ENCODE measurements at places on chromosomes 1 and 21. TPM values are rescaled to one million over a fixed set of nuclear protein-coding genes. Genes with fewer than 3 reads are reported as not detected.

Gene TMPRSS3
- 0.17 TPM for total RNA-seq

Gene AGMAT
- total RNA-seq, result 5.6 TPM

Gene FMN2
- total RNA-seq, result not detected

Gene MATN1
- not detected for total RNA-seq

DNA sequence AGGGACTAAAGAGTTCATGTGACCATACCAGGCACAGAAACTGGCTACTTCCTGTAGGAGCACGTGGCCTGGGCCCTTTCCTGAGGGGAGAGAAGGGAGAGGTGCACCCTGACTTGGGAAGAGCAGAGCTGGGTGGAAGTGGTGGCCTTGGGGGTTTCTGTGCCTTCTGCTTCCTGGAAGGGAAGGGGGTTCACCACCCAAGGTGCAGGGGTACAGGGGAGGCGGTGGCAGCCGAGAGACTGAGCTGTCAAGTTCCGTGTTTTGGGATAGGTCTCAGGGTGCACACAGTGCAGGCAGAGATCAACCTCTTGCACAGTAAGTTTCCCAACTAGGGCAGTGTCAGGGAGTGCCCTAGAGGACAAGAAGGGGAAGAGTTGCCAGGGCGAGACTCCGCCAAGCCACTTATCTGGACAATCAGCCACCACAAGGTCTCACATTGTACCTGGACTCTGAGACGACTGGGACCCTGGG lies 10.1 kb downstream of the HECTD3 start:
- no peak for DNase-seq

DNA sequence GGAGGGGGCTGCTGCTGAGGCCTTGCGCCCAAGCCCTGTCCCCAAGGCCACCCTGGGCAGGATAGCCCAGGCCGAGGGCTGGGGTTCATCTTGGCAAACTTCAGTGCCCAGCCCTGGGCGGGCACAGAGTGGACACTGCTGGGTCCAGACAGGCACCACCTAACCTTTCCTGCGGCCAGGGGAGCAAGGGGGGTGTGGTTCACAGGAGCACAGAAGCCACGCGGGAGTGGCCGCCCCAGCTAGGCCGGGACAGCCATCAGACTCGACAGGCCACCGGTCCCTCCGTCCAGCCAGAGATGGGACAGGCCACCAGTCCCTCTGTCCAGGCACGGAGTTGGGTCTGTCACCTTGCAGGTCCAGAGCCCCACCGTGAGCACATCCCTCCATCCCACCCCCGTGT lies 28.9 kb downstream of the ARHGEF16 start:
- DNase-seq, result no peak

DNA sequence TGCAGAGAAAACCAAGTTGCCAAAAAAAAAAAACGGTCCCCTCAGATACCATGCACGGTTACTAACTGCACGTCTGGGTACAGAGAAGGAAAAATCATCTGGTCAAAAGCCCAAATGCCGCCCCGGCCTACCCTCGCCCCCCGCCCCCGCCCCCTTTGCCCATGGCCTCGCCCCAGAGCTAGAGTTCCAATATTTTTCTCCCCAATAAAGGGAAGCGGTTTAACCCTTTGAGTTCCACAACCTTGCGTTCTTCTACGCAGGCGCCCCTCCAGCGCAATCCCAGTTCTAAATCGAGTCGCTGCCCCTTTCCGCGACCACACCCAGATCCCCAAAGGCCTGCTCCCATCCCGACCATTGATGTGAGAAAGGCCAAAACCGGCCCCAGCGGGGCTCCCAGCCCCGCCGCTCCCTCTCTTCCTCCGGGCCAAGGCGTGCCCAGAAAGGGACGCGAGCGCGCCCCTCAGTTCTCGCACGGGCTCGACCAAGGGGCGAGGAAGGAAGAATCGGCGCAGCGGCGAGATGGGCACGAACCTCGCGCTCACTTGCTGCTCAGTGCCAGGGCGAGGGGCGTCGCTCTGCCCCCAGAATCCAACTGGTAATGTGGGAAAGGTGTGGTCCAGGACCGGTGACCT lies 797 bp downstream of the WDR47 start:
- no peak for DNase-seq

GRCh38 chr21:42198929-42199867 lies 19.7 kb upstream of the ABCG1 start:
- peak; percentile 88 for DNase-seq

DNA sequence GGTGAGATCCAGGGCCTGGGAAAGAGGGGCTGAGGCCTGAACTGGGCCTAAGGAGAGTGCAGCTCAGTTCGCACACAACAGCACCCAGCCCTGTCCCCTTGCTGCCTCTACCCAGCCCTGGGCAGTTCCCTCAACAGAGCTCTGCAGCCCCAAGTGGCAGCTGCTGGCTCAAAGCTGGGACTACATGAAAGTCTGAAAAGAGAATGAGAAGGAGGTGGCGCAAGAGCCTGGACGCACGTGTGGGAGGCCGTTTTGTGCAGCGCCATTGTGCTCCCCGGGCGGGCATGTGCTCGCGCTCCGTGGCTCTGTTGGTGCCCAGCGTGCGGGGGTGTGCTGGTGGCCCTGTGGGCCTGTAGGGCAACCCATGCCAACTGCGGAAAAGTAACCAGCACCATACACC lies 10.3 kb downstream of the GPR37L1 start:
- no peak for DNase-seq

GRCh38 chr1:228366866-228367741 lies 39.5 kb downstream of the TRIM11 start:
- no peak for DNase-seq

DNA sequence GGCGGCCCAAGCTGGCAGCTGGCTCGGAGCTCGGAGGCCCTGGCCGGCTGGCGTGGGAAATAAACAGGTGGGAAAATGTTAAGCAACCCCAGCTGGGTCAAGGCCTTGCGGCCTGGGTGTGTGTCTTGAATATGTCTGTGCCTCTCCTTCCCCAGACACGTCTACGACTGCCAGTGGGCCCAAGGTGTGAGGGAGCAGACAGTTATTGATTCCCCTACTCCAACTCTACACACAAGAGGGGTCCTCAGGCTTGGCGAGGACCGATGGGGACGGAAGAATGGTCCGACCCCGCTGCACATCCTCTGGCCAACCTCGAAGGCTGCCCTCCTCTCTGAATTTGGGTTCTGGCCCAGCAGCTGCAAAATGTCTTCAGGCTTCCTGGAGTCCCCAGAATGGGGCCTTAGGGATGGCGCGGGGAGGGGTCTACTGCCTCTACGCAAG lies 2.2 kb downstream of the IL22RA1 start:
- no peak for DNase-seq
